ENCODE measurements at places on chromosomes 4 and X.
A peak's percentile ranks its signal among the peaks of the same experiment; 100 is the strongest.

DNA sequence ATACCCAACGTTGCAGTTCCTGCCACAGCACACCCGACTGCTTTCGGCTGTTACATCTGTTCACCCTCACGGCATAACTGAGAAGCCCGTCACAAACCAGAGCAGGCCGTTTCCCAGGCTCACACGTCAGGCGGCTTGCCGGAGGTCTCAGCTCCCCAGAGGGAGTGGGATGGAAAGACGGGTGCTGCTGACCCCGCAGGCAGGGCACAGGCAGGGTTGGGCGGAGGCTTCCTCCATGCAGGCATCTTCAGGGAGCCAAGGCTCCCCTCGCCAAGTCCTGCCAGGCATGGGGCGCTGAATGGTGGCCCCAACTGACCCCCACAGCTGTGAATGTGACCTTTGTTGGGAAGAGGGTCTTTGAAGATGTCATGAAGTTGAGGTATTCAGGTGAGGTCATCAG, 57.5 kb downstream of the ACOX3 start:
- no peak for DNase-seq

DNA sequence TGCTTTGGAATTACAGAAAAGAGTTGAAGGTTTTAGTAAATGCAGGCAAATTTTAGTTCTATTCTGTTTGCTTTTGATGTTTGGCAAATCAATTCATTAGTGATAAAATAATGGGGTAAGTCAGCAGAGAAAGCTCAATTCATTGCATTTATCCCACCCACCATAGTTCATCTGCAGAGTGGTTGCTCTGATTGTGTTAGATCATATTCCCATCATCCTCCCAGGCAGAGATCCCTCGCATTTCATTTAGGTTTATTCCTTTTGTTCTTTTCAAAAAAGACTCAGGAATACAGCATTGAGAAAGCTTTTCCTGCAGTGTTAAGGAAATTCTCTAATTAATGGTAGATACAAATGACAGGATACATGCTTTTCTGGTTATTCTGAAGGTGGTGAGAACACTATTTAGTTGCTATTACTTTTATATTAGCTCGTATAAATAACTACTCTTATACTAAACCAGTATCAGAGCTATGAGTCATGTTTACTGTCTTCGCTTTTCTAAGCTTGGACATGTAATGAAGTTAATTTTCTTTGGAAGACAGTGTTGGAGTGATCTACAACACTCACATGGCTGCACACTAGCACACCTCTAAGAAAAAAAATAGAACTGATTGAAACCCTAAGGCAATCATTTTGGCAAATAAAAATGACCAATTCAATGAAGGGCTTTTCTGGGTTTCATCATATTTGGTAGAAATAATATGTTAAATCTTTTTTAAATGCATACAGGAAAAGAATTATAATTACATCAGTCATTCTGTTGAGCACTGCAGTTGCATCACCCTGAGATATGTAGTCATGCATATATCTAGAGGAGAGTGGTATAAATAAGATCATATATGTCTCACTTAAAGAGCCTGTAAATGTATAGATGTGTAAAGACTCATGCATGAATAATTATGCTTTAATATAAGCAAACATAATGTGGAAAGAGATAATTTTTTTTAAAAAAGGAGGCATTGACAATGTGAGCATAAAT, 351.6 kb downstream of the PCDH7 start:
- no peak for DNase-seq

DNA sequence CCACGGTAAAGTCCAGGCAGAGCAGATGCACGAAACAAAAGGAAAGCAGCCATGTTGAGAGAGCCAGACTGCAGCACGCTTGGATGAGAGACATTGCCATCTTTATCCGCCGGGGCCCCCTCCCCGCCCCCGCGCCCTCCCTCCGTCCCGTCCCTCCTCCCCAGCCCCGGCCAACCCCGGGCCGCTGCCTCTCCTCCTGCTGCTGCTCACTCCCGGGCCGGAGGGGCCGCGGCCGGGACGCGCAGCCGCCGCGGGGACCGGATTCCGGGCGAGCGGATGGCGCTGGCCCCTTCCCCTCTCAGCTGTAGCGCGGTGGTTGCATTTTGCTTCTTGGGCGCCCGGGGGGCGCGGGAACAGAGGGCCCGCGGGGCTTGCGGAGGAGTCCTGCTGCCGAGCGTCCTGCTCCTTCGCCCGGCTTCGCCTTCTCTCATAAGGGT, 542 bp downstream of the RNF150 start:
- no peak for DNase-seq

- DNase-seq: no peak
These were observed 157.4 kb upstream of the PDE5A start for GRCh38 chr4:119785963-119786362.

DNA sequence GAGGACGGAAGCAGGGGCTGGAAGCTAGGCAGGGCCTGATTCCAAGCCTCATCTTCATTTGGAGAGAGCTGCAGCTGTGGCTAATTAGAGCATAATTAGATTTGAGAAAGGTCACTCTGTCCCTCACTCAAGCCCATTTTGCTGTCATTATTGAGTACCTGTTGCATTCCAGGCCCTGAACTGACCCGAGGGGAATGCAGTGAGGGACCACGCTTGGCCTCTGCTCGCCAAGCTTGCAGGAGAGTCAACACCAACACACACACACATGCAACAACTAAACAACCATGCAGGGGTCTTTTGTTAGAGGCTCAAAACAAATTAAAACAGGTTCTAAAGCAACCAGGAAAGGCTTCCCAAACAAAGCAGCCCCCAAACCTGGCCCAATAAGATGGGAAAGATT, 52.7 kb upstream of the MAMLD1 start:
- no peak for DNase-seq

DNA sequence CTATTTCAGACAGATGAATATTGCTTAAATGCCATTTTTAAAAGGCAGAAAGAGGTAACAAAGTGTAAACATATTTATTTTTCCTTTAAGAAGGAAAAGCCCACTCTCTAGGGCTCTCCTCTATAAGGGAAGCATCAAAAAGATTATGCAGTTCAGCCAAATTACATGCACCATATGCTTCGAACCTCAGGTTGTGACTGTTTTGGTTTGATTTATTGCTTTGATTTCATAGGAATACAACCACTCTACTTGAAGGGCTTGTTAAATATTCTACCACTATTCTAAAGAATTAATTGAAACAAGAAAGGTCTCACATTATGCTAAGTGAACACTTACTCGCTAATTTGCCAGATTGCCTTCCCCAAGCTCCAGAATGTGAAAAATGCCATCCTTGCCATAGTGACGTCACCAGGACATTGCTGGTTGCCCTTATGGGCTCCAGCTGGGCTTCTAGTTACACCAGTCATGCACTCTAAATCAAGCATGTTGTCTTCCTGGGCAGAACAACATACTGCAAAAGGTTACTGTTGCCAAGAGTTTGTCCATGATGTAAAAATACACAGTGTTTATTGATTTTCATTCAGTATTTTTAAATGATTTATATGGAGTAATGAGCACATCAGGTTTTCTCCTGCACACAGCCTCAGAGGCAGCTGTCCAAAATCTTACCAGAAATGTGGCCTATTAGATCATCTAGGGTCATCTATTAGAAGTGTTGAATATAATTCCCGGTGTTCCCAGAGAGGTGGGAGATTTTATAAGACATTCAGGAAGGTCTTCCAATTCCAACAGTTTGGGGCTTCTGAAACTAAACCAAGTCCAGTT, 164.4 kb upstream of the RAPGEF2 start:
- DNase-seq: no peak

- DNase-seq: no peak
These were observed 124.5 kb upstream of the KLF3 start for GRCh38 chr4:38539501-38539900.

GRCh38 chrX:40878766-40879165, 143.4 kb upstream of the MED14 start:
- no peak for DNase-seq

DNA sequence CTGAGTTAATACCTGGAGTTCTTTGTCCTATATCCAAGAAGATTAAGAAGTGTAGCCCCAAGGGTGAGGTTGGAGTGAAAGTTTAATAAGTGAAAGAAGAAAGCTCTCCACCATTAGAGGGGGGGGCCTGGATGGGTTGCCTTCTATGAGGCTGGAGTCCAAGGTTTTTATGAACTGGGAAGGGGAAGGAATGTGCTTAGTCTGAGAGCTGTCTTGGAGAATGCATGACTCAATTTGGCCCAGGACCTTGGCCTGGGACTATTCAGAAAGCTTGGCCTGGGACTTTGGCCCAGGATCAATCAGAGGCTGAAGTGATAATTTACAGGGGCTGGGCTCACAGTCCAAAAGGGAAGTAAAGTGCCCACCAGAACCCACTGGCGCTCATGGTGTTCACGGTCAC, 1049.0 kb upstream of the GRIA3 start:
- DNase-seq: no peak

GRCh38 chr4:105274504-105274903, 127.8 kb downstream of the TET2 start:
- no peak for DNase-seq

DNA sequence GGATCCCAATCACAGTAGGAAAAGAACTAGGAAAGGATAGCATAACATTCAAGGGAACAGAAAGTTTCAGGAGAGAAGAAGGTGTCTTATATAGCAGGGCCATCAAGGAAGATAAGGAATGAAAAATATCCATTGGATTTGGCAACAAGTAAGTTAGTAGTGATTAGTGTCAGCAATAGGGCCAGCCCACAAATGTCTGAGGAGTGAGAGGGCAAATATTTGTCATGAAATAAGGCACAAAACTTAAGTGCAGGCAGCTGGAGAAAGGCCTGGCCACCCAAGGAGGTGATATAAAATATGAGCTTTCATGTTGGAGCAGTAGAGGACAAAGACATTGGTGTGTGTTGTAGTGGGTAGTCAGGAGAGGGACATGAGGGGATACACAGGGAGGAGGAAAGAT, 132.1 kb downstream of the COL4A6 start:
- DNase-seq: no peak

- DNase-seq: peak; percentile 19
These were observed 46.1 kb downstream of the GRK4 start for GRCh38 chr4:3009422-3009821.

GRCh38 chr4:48504352-48504751, 14.3 kb downstream of the ZAR1 start:
- no peak for DNase-seq

GRCh38 chr4:84167564-84167963, 331.5 kb downstream of the NKX6-1 start:
- DNase-seq: no peak

DNA sequence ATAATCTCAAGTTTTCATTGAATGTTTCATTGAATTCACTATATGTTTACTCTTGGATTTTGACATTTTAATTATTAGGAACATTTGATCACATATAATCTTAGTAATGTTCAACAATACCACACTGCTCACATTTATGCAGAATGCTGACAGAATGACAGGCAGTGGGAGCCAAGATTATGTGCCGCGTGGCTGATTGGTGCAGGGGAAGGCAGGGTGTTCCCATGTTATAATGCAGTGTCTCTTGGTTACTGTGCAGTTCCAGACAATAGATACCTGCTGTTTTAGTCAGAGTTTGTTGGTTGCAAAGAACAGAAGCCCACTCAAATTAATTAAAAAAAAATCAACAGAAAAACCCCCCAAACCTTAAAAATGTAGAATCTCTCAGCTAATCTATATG, 33.0 kb downstream of the FHIP1A start:
- no peak for DNase-seq

DNA sequence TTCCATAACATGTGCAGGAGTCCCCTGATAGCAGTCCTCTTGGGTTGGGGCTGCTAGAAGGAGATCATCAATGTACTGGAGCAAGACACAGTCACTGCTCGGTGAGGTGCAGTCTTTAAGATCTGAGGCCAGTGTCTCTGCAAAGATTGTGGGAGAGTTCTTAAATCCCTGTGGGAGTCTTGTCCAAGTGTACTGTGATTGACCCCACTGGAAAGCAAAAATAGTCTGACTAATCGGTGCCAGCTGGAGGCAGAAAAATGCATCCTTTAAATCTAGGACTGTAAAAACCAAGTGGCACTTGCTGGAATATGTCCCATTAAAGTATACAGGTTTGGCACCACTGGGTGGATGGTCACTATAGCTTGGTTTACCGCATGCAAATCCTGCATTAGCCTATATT, 31.1 kb downstream of the SULT1E1 start:
- no peak for DNase-seq

DNA sequence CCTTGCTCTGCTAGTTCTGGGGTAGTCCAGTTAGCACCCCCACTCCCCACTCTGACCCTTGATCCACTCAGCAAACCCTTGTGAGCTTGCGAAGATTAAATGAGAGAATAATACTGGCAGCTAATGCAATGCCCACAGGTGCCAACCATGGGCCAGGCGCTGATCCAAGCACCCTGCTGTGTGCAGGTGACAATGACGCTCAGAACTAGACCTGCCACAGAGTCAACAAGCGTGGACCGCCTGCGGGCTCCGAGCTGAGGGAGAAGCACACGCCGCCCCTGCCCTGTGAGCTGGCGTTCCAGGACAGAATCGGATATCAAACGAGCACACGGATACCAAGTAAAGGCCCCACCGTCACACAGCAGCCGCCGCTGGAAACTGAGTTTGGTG, 129.2 kb downstream of the FAM53A start:
- DNase-seq: no peak

DNA sequence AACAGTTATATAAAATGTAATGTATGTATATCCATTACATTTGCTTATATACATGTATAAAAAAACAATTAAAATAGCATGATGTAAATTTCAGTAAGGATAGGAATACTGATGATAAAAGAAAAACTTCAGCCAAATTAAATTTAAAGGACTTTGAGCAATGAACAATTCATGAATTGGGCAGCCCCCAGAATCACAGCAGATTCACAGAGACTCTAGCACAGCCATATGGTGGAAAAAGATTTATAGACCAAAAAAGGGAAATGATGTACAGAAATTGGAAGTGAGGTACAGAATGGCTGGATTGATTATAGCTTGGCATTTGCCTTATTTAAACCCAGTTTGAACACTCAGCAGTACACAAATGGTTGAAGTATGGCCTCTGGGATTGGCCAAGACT, 34.7 kb upstream of the RAB40AL start:
- no peak for DNase-seq

GRCh38 chrX:35289952-35290351, 347.4 kb downstream of the FAM47B start:
- no peak for DNase-seq

GRCh38 chrX:116749943-116750342, 287.2 kb upstream of the CT83 start:
- no peak for DNase-seq

GRCh38 chrX:118594697-118595420, 99.2 kb downstream of the DOCK11 start:
- DNase-seq: no peak

- peak; percentile 83 for DNase-seq
These were observed 172.9 kb downstream of the PRDM5 start for GRCh38 chr4:120749445-120750151.

GRCh38 chr4:88910101-88910500, 146.9 kb downstream of the FAM13A start:
- DNase-seq: no peak

GRCh38 chrX:124085063-124085462, 123.6 kb downstream of the STAG2 start:
- no peak for DNase-seq

- DNase-seq: no peak
These were observed 85.8 kb upstream of the PUDP start for GRCh38 chrX:7233580-7234406.

Measured in GM06990 (cell line).